NCI-H1436 (cell line): ENCODE measurements at places on chromosomes 6 and 20.
A peak's percentile ranks its signal among the peaks of the same experiment; 100 is the strongest.

GRCh38 chr6:56902641-56903464 is 52.1 kb upstream of the BEND6 start:
- DNase-seq, result peak; percentile 4

- DNase-seq, result no peak
Observed at GRCh38 chr20:48698507-48699267, 129.1 kb downstream of the PREX1 start.

- DNase-seq, result no peak
Observed at GRCh38 chr6:28764761-28765282, 159.0 kb downstream of the TRIM27 start.

- DNase-seq, result no peak
Observed at GRCh38 chr6:151087861-151088598, 151.7 kb upstream of the AKAP12 start.
